ENCODE measurements at places on chromosomes 7 and 10. TPM values are rescaled to one million over a fixed set of nuclear protein-coding genes. Genes with fewer than 3 reads are reported as not detected.
A peak's percentile ranks its signal among the peaks of the same experiment; 100 is the strongest.

DLX5 gene
- not detected for total RNA-seq

AP3M1 gene
- total RNA-seq, result 27.8 TPM

CPN1 gene
- not detected for total RNA-seq

MUC12 gene
- 10.4 TPM for total RNA-seq

GRCh38 chr10:4894335-4894734 is 68.3 kb downstream of the AKR1E2 start:
- DNase-seq, result no peak

GRCh38 chr7:149267733-149268132 is 5.7 kb downstream of the ZNF783 start:
- no peak for DNase-seq

GRCh38 chr10:23343591-23344240 is 881 bp downstream of the C10orf67 start:
- peak; percentile 90 for DNase-seq

- DNase-seq, result no peak
Measured at GRCh38 chr10:57955076-57955475, 312.6 kb downstream of the IPMK start.

- no peak for DNase-seq
Measured at GRCh38 chr7:21902240-21902639, 43.5 kb downstream of the CDCA7L start.

- no peak for DNase-seq
Measured at GRCh38 chr10:17504547-17505245, 50.3 kb upstream of the ST8SIA6 start.

DNA sequence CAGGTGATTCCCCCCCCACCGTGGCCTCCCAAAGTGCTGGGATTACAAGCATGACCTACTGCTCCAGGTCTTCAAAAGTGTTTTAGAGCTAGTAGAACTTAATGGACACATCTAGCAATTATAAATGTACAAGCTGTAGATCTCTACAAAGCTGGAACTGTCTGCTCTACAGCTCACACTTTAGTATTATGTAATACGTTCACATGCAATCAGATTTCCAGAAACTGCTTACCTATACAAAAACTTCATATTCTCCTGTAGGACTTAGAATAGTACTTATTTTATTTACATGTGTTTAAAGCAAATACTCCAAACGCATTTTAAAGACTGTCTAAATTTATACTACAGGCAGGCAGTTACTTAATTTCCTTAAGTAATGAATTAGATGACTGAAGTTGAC is 39.2 kb upstream of the ASL start:
- no peak for DNase-seq

All from H7 (cell line).